ENCODE measurements at places on chromosomes 1 and 21.

GRCh38 chr1:211145944-211146343 is 12.0 kb upstream of the KCNH1 start:
- no peak for DNase-seq

DNA sequence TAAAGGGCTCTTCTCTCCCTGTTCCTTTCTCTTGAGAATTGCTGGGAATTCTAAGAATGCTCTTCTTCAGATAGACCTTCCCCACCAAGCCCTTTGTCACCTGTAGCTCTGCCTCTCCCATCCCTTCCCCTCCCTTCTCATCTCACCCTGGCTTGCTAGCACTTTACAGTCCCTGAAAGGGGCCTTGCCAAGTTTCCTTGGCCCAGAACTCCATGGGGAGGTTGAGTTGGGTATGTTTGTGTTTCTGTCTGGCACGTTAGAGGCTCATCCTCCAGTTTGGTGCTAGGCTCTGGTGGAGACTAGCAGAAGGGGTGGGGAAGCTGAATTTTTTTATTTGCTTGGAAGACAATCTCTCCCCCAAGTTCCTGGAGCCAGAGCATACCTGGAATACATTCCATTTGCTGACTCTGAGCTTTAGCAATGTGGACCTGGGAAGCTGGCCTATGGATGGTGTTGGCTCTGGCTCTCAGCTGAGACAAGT is 4.9 kb downstream of the CGN start:
- no peak for DNase-seq

GRCh38 chr1:166933633-166934032 is 41.7 kb downstream of the ILDR2 start:
- no peak for DNase-seq

GRCh38 chr1:175744305-175744704 is 910 bp upstream of the TNR start:
- no peak for DNase-seq

GRCh38 chr1:186681801-186682200 is 1.6 kb upstream of the PTGS2 start:
- no peak for DNase-seq

GRCh38 chr1:216346526-216346925 is 76.7 kb downstream of the USH2A start:
- DNase-seq: no peak

DNA sequence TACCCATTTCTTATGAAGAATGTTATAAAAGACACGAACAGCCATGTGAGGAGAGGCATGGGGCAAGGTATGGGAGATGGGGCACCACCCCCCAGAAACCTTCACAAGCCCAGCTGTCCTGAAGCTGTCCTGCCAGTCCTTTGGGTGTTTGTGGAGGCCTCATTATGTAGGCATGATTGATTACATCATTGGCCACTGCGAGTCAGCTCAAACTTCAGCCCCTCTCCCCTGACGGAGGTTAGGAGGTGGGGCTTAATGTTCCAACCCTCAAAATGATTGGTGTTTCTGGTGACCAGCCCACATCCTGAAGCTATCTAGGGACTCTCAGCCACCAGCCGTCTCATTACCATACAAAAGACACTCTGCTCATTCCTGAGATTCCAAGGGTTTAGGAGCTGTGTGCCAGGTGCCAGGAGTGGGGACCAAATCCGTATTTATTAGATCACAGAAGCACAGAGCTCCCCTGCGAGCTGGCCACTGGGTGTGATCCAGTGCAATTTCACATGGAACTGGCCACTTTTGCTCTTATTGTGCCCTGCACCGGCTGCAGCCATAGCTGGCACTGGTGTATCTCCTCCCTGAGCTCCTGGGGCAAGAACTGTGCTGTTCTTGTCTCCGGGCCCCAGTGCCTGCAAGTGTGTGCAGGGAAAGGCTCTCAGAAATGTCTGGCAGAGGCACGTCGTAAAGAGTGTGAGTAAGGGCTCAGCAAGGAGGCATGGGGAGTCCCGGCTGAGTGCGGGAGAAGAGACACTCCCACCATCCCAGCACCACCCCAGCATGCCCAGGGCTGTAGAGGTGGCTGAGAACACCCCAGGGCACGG is 10.5 kb downstream of the KIAA1614 start:
- DNase-seq: no peak

DNA sequence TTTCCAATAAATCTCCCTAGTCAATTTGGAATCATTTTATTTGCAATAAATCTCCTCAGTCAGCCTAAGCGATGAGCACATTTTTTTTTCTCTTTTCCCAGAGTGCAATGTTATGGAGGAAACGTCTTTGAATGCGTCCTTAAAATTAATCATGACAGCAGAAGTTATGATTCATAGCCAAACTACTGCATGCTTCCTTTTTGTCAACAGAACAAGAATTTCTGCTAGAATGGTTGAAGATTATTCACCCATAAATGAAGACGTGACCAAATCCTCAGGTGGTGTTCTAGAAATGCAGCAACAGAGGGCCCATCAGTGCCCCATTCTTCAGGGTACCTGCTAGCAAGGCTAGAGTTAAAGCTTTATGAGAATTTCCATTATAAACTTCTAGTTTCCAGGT is 407.9 kb upstream of the PKN2 start:
- DNase-seq: no peak

- no peak for DNase-seq
Observed at GRCh38 chr1:204927673-204928641, 57.3 kb downstream of the NFASC start.

DNA sequence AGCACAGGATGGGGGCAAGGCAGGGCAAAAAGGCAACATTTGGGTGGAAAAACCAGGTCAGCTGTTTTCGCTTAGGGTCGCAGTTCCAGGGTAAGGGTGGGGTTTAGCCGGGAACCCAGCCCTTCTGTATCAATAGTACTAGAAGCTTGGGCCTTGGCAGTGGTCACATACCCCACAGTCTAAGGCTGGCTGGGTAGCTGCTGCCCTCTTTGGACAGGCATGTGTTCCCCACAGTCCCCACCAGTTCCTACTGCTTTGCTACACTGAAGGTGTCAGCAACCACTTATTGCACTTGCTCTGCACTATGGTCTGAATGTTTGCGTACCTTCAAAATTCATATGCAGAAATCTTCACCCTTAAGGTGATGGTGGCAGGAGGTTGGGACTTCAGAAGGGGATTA is 349.8 kb downstream of the LTN1 start:
- DNase-seq: no peak

DNA sequence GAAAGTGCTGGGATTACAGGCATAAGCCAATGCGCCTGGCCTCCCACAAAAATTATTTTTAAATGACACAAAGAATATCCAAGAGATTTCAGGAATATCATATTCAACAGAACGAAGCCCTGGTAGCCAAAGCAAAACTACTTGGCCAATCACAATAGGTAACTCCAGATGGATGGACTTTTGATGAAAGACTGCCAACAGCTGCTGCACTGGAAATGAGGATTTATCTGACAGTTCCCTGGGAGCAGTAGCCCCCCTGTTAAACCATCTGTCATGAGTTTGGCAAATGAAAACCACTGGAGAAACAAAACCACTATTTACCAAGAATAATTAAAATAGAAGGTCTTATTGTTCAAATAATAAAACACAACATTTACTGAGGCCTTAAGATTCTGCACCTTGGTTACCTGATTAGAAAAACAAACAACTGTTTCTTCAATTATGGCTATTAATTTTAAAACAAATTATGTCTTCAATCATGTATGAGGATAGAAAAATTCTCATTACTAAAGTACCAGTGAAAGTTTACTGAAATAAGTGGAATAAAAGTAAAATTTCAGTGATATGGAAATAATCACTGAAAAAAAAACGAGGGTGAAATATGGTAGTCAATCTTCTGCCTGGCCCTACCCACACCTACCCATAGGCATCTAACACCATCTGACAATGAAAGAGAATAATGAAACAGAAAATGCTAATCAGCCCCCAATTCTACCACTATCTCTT is 34.3 kb upstream of the PSMG1 start:
- DNase-seq: no peak

- no peak for DNase-seq
Observed at GRCh38 chr1:2296614-2297013, 68.5 kb downstream of the SKI start.

DNA sequence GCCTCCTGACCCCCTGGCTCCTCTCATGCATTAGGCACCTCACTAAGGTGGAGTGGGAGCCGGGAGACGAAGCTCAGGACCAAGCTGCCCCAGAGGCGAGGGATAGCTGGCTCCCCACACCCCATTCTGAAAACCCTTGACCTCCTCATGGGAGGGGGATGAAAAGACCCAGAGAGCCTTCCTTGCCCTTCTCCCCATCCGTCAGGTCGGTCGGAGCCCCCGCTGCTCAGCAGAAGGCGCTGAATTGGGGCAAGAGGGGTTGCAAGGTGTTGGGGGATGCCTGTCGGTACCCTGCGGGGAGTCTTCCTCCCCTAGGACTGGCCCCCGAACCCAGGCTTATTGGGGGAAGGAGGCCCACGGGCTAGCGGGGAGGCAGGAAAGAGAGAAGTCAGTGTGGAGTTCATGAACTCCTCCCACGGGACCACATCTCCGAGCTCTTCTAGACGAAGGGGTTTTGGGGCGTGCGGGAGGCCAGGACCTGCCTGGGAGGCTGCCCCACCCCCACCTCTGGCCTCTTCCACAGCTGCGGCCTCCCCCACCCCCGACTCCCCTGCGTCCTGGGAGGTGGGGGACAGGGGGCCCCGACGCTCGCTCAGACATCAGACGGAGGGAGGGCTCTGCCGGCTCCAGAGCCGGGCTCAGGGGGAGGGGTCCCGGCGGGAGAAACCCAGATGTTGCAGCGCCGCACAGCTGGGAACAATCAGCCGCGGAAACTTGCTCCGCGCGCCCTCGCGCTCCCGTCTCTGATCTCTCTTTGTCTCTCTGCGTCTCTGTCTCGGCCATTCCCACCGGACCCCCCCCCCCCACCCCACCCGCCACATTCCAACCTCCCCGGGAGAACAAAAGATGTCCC is 719 bp downstream of the MFAP2 start:
- DNase-seq: no peak

DNA sequence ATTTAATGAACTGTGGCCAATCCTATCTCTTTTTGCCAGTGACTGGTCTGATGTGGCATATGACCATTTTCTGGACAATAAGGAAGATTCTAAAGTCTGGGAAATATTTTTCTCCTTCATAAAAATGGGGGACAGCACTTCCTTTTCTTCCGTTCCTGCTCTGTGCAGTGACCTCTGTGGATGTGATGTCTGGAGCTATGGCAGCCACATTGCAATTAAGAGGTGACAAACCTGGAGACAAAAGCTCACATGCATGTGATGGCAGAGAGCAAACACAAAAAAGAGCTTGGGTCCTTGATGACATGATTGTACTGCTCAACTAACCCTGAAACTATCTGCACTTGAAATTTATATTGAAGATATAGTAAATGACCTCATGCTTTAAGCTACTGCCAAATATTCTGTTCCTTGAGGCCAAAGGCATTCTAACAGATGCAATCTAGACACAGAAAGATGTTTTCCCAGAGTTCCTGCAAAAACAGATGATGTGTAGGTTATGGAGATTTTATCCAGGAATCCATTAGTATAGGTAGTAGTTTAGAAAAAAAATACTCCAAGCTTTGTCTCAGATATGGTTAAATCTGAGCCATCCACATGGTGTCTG is 2.2 kb upstream of the MAGI3 start:
- DNase-seq: no peak

GRCh38 chr1:110897681-110898080 is 24.7 kb downstream of the CD53 start:
- no peak for DNase-seq

GRCh38 chr1:21743476-21743875 is 39.5 kb downstream of the USP48 start:
- no peak for DNase-seq

DNA sequence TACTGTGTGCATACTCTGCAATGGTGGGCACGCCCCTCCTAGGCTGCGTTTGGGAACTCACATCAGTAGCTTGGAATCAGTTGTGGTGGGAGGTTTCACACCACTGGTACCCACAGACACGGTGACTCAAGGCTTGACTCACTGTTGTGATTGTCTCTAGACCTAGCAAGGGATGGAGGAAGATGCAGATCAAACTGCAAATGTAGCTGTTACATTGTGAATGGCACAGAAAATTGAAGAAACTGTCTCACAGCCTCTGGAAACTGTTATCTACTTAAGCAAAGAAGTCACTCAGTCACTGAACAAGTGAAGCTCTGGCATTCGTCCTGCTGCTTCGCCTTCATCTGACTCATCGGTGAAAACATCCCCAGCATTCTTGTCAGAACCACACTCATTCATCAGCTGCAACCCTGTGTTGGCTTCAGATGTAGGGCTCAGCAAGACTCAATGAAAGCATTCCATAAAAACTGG is 59.5 kb downstream of the POFUT2 start:
- peak; percentile 82 for DNase-seq

DNA sequence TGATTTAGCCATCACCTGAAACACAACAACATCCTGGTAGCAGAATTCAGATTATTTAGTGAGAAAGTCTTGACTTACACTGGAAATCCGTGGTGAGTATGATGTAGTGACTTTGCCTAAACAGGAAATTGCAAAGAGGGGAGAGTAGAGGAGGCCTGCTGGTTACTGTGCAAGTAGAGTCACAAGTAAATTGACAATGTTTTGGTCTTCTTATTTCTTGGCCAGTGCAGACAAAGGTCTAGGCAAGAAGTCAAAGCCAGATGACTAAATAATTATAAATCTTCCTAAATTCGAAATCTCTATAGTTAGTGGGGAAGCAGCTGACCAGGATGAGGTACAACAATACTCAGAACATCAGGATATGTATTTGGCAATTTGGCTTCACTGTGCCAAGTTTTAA is 159.5 kb upstream of the KCTD3 start:
- no peak for DNase-seq

GRCh38 chr21:28375708-28376385 is 616.8 kb downstream of the LTN1 start:
- DNase-seq: no peak

- no peak for DNase-seq
Observed at GRCh38 chr1:234866007-234866866, 256.3 kb upstream of the IRF2BP2 start.

GRCh38 chr1:244047621-244048255 is 3.3 kb upstream of the ZBTB18 start:
- DNase-seq: no peak

DNA sequence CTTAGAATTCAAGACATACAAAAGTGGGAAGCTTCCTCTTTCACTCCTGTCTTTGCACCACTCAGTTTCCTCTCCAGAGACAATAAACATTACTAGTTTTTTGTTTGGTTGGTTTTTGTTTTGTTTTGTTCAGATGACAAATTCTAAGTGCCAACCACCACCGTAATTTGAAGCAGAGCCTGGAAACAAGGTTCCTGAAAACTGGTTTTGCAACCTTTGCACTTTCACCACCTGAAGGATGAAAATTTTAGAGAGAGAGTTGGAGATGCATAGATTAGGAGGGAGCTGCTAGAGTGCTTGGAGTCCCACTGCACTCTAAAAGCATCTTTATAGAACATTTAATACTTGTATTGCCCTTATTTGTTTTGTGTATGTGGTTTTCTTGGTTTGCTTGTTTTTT is 20.2 kb upstream of the MGST3 start:
- no peak for DNase-seq

- DNase-seq: no peak
Observed at GRCh38 chr1:29436181-29436785, 200.0 kb downstream of the PTPRU start.

DNA sequence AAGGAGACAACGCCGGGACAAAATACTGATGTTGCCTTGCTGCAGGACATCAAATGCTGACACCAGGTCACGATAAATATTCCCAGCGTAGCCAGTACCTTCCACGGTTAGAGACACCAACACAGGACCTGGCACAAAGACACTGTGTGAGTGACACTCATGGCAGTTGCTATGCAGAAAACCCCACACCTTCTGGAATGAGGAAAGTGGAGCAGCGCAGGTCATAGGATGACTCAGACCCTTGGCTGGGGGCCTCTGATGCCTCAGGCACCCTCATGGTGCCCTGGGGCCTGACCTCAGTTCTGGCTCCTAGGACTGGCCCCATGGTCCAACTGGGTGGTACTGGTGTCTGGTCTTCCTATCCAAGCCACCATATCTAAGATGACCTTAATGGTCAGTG is 7.0 kb downstream of the DCST2 start:
- no peak for DNase-seq

All from stimulated activated CD4-positive, alpha-beta T cell treated with anti-CD3 and anti-CD28 coated beads, Interleukin-4, amount 100 ng/mL, for 24 hours (primary cell).